ENCODE measurements at places on chromosomes 12 and 14. TPM values are rescaled to one million over a fixed set of nuclear protein-coding genes. Genes with fewer than 3 reads are reported as not detected.
A peak's percentile ranks its signal among the peaks of the same experiment; 100 is the strongest.

Gene SPSB2
- total RNA-seq: 12.8 TPM

DNA sequence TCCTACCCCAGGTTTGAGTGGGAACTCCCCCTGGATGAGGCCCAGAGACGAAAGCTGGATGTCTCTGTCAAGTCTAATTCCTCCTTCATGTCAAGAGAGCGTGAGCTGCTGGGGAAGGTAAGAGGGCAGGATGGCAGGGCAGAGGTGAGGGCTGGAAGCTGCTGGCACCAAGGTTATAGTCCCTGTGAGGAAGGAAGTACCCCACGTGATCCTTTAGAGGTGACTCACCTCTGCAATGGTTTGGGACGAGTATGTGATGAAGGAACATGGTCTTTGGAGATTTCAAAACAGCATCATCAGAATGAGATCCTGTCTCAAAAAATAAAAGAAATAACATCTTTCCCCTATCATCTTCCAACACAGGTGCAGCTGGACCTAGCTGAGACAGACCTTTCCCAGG, 9.2 kb upstream of the MYL6B start:
- no peak for DNase-seq
- no peaks in the 10 kb centered on the region for H3K4me1 ChIP-seq
- H3K36me3 ChIP-seq: peaks cover 24% of the 10 kb centered on the region
- H3K27me3 ChIP-seq: no peaks in the 10 kb centered on the region

Gene CCDC175
- not detected for total RNA-seq

- H3K27me3 ChIP-seq: no peaks in the 10 kb centered on the region
- no peak overlapping the region for H3K4me3 ChIP-seq
- H3K4me1 ChIP-seq: no peaks in the 10 kb centered on the region
- H3K27ac ChIP-seq: no peak overlapping the region
- H3K36me3 ChIP-seq: no peaks in the 10 kb centered on the region
- DNase-seq: no peak
Measured at GRCh38 chr12:50542448-50542847, 37.7 kb downstream of the DIP2B start.

DNA sequence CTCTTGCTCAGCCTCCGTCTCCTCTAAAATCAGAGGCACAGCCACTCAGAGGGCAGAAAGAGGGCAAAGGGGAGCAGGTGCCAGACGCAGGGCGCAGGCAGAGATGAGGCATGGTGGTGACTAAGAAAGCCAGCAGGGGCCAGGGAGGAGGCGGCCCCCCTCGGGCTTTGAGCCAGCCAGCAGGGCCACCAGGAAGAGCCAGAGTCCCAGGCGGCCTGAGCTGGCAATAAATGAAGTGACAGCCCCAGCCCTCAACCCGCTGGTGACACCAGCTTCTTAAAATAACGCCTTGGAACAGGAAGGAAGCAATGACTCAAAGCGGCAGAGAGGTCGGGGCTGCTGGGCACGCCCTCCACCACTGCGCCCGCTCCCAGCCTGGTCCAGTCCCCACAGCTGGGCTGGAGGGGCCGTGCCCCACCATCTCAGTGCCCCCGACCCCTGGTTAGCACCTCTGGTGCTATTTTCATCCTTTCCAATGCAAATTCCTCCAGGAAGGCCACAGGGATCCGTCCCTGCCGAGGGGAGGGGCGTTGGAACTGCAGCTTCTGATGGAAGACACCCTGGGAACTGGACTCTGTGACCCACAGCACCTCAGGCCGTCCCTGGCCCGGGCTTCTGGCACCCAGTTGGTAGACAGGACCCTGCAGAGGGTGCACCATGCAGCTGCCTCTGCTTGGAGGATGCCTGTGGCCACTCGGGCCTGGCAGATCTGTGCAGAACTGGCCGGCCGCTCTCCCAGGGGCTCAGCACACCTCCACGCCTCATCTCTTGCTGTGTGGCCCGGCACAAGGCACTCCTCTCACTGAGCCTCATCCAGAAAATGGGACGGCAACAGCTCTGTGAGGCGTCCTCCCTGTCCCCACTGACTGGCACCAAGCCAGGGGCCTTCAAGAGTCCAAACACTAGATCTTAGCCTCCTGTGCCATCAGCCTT, 113.7 kb downstream of the NCOR2 start:
- H3K4me1 ChIP-seq: peaks cover 29% of the 10 kb centered on the region
- no peaks in the 10 kb centered on the region for H3K27me3 ChIP-seq
- H3K27ac ChIP-seq: peak overlapping the region; percentile 56
- peak; percentile 65 for DNase-seq

Gene TAS2R9
- total RNA-seq: not detected

Gene TMEM119
- total RNA-seq: 358 TPM

Gene MYL6B
- 98.6 TPM for total RNA-seq

Gene TAS2R7
- total RNA-seq: not detected

Gene GOLT1B
- 38.8 TPM for total RNA-seq

Gene FAM222A
- total RNA-seq: under 0.01 TPM

DNA sequence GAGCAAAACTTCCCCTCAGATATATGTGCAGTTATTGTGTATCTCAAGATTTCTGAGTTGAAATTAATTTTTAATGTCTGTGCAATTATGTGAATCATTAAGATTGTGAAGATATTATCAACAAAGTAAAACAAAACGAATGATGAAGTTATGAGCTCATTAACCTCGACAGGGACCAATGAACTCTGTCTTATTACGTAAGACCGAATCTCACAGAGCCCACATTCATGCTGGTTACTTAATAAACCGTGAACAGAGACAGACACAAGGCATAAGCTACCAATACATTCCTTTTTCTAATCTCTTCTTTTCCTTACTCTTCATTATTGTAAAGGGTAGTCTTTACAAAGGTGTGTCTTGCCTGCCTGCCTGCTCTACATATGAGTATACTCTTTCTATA, 568.7 kb downstream of the RPS29 start:
- no peak overlapping the region for H3K27ac ChIP-seq
- no peaks in the 10 kb centered on the region for H3K27me3 ChIP-seq
- H3K4me3 ChIP-seq: no peak overlapping the region

GRCh38 chr12:32178341-32179010, 71.8 kb downstream of the BICD1 start:
- H3K4me3 ChIP-seq: no peak overlapping the region
- no peaks in the 10 kb centered on the region for H3K4me1 ChIP-seq
- no peaks in the 10 kb centered on the region for H3K27me3 ChIP-seq
- H3K27ac ChIP-seq: no peak overlapping the region
- no peak for DNase-seq

Gene KCNMB4
- 0.51 TPM for total RNA-seq

Gene ARMH4
- 6.3 TPM for total RNA-seq

- H3K27me3 ChIP-seq: no peaks in the 10 kb centered on the region
- no peak overlapping the region for H3K27ac ChIP-seq
- peaks cover 3% of the 10 kb centered on the region for H3K4me1 ChIP-seq
- no peak overlapping the region for H3K4me3 ChIP-seq
Measured at GRCh38 chr14:72864712-72865365, 29.1 kb downstream of the DPF3 start.

Gene SCAF11
- 43.8 TPM for total RNA-seq

Gene PSMC1
- 75.5 TPM for total RNA-seq

Gene SRRM4
- total RNA-seq: not detected

DNA sequence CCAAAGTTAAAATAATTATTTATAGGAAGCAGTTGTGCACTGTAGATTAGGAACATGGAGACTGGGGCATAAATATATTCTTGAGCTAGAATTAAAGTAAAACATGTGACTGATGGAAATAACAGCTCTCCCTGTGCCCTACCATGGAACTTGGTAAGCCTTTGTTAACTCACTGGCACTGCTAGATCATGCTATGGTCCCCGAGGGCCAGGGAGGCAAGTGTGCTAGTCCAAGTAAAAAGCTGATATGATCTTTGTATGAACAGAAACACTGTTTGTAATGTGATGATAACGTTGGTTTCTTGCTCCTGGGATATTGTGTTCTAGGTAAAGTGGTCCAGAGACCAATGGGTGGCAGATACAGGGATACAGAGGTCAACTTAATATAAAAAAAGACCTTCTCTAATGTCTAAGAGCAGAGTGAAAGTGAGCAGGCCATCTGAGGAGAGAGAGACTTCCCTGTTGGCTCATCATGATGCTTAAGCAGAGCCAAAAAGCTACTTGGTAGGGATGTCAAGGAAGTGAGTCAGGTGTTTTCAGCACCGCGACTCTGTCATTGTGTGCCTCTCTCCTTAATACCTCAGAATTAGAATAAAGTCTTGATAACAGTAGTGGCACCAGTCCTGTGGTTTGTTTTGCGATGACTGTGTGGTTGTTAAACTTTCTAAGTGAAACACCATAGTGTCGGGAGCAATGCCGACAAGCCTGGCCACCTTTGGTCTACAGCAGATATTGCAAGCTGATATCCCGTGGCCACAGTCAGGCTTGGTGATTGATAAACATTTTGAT, 27.6 kb downstream of the BICD1 start:
- H3K4me3 ChIP-seq: no peak overlapping the region
- H3K27ac ChIP-seq: peak overlapping the region; percentile 22
- DNase-seq: peak; percentile 22
- H3K27me3 ChIP-seq: no peaks in the 10 kb centered on the region
- no peaks in the 10 kb centered on the region for H3K36me3 ChIP-seq
- H3K4me1 ChIP-seq: no peaks in the 10 kb centered on the region

- H3K36me3 ChIP-seq: no peaks in the 10 kb centered on the region
- no peak overlapping the region for H3K4me3 ChIP-seq
- peaks cover 3% of the 10 kb centered on the region for H3K27me3 ChIP-seq
- no peak overlapping the region for H3K27ac ChIP-seq
Measured at GRCh38 chr14:105056303-105056831, 8.9 kb downstream of the GPR132 start.

DNA sequence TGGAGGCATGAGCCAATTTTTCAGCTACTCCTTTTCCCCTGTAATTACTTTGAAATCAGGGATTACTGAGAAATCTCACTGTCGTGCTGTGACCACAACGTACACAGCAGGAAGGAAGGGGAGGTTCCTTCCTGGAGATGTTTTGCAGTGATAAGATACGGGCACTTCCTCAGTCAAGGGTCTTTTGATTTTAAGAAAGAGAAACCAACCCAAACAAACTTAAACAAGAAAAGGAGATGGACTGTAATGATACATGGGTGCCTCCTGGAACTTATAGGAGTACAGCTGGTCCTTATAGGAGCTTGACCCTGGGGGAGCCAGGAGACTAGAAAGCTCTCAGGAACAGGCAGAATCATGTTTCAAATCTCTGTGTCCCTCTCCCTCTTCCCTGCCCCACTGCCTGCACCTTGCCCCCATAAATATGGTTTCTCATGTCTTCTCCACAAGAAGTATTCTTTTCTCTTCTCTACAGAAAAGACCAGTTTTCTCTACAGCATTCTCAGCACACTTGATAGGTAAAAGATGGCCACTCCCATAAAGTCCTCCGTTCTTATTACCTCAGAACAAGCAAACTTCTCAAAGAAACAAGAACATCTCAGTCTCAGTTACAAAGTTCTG, 281.1 kb upstream of the AMIGO2 start:
- H3K27me3 ChIP-seq: no peaks in the 10 kb centered on the region
- H3K4me3 ChIP-seq: no peak overlapping the region
- H3K4me1 ChIP-seq: no peaks in the 10 kb centered on the region
- H3K36me3 ChIP-seq: no peaks in the 10 kb centered on the region

Gene RBM23
- 51.0 TPM for total RNA-seq

DNA sequence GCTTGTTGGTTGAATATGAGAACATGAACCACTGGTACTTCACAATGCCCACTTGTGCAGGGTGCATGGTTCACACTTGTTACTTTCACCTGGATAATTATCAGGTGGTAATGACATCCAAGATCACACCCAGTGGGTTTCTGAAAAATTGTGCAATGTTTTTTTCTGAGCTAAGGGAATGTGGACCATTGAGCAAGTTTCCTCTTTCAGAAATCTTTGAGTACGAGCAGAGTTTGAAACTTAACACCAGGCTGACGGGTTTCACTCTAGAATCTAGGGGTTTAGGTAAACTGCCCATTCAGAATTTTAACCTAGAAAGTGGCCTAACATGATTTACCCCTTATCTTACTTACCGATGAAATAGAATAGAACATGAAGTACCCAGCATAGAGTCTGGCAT, 389.6 kb downstream of the PAWR start:
- no peaks in the 10 kb centered on the region for H3K27me3 ChIP-seq
- no peak overlapping the region for H3K4me3 ChIP-seq
- no peaks in the 10 kb centered on the region for H3K36me3 ChIP-seq

- no peak overlapping the region for H3K4me3 ChIP-seq
- no peak for DNase-seq
- no peak overlapping the region for H3K27ac ChIP-seq
Measured at GRCh38 chr14:91410771-91411536, 6.7 kb downstream of the CCDC88C start.

DNA sequence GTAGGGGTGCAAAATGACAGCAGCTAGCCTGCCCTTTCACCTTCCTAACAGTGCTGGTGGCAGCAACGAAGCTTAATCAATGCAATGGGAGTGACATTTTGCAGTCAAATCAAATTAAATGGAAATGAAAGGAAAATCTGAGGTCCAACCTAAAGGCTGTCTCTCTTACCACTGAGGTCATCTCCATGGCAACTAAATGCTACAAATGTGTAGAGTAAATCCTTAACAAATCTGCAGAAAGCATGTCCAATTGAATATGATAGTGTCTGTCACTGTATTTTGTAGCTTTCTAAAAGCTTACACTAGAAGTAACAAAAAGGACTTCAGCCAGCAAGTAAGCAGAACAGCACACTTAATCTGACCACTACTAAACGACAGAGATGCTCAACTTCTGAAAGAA, 488.8 kb downstream of the BCAT1 start:
- H3K27me3 ChIP-seq: no peaks in the 10 kb centered on the region
- H3K27ac ChIP-seq: no peak overlapping the region
- H3K4me1 ChIP-seq: peaks cover 5% of the 10 kb centered on the region

DNA sequence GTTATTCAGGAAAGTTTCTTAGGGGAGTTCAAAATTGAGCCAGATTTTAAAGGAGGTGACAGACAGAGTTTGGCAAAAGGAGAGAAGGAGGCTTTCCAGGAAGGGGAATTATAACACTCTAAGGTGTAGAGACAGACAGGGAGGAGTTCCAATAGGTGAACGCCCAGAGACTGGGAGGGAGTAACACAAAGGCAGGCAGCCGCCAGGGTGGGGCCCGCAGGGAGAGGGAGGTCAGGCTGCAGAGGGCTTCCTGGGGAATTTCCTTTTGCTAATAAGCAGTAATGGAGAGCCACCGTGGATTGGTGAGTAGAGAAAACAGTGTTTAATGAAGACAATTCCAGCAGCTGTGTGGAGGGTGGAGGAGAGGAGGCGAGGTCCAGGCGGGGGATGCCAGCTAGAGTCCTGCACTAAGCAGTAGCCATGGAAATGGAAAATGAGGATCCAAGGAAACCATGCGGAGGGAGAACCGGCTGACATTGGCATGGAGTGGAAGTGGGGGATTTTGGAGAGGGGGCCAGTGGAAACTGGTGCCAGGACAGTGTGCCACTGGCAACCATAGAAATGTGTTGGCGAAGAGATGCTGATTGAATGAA, 22.2 kb downstream of the GRIN2B start:
- no peaks in the 10 kb centered on the region for H3K36me3 ChIP-seq
- no peaks in the 10 kb centered on the region for H3K4me1 ChIP-seq
- no peak for DNase-seq
- H3K27me3 ChIP-seq: no peaks in the 10 kb centered on the region
- no peak overlapping the region for H3K27ac ChIP-seq
- H3K4me3 ChIP-seq: no peak overlapping the region

DNA sequence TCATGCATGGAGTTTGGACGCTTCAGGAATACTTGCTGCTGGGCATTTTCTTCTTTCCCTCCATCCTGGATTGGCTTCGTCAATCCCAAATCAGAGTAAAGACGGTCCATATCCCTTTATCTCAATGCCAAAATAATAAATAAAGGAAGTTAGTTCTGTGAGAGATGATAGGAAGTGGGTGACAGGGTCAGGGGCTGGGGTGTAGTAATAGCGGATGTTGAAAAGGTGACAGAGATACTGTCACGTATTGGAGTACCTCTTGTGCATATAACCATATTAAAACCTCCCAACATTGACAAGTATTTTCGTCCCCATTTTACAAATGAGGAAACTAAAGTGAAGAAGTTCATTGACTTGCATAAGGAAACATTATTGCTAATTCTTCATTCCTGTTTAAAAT, 12.4 kb downstream of the MAGOHB start:
- DNase-seq: no peak
- H3K4me1 ChIP-seq: no peaks in the 10 kb centered on the region
